Aortic smooth muscle cell (primary cell): ENCODE measurements at places on chromosomes 2 and 18. TPM values are rescaled to one million over a fixed set of nuclear protein-coding genes. Genes with fewer than 3 reads are reported as not detected.

ALLC gene
- total RNA-seq: not detected in 2 replicates

MDH1B gene
- total RNA-seq: 1.3 and 1.7 TPM in 2 replicates

TFPI gene
- total RNA-seq: 301 and 437 TPM in 2 replicates

THSD7B gene
- 0.40 and 0.81 TPM in 2 replicates for total RNA-seq

IL1RL2 gene
- 0.81 and 2.2 TPM in 2 replicates for total RNA-seq

MAB21L4 gene
- total RNA-seq: not detected in 2 replicates

RAX gene
- total RNA-seq: not detected in 2 replicates

TTN gene
- 5.6 and 6.9 TPM in 2 replicates for total RNA-seq

MYO5B gene
- total RNA-seq: 0.06 and 0.13 TPM in 2 replicates

ATP6V1B1 gene
- total RNA-seq: 1.3 TPM in 2 replicates

HJURP gene
- total RNA-seq: 8.2 and 20.3 TPM in 2 replicates

SMCHD1 gene
- total RNA-seq: 68.8 and 77.3 TPM in 2 replicates

GLI2 gene
- total RNA-seq: 2.4 and 2.9 TPM in 2 replicates

KIF3C gene
- 8.1 and 9.4 TPM in 2 replicates for total RNA-seq

POTEI gene
- total RNA-seq: not detected in 2 replicates

PPP4R1 gene
- 91.6 and 101 TPM in 2 replicates for total RNA-seq
